Lower leg skin (tissue), 4 donors: ENCODE measurements at places on chromosomes 7 and 10.

- no peak for DNase-seq
Observed at GRCh38 chr7:97009753-97010732, 4.7 kb downstream of the DLX6 start.

- DNase-seq = peak; percentile 27
Observed at GRCh38 chr7:94509264-94509886, at the start of gene CASD1. Gene CASD1 (plus strand): TSS chr7:94509809. CDS start chr7:94510085, 276 bp downstream.

DNA sequence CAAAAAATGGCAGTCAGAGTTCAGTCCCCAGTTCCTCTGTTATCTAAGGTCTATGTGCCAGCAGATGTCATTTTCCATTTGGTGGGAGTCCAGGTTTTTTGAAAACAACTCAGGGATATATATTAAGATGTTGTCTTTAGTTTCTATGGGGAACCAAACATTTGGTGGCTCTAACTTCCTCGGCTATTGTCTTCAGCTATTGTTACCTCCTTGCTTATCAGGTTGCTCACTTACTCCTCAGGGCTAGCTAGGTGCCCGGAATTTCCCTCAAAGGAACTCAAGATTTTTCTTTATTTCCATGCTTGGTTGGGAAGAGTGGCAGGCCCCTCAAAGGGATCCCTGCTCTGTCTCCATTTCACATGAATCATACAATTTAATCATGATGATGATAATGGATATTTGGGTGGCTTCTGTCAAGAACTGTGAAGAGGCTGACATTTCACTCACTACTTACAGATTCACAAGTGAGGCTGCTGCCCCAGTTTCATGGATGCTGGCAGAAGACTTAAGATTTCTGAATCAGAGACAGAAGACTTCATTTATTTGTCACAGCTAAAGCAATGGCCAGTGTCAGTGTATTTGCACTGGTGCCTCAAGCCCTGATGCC is 182.8 kb downstream of the PKD1L1 start:
- DNase-seq = no peak

DNA sequence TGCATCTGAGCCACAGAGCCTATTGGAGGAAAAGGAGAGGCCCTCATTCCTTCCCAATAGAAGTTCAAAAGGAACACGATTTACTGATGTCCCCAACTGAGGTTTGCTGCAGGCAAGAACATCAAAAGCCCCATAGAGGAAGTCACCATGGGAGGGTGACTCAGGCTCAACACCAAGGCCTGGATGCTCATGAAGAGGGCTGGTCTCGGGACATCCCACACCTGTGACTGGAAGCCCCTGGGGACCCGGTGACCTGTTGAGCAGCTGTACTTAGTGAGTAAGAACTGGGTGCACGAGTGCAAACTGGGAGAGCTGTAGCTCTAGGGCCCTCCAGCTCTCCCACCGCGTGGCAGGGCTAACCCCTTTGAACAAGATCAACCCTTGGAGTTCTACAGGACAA is 38.0 kb downstream of the CYTH3 start:
- DNase-seq = no peak

DNA sequence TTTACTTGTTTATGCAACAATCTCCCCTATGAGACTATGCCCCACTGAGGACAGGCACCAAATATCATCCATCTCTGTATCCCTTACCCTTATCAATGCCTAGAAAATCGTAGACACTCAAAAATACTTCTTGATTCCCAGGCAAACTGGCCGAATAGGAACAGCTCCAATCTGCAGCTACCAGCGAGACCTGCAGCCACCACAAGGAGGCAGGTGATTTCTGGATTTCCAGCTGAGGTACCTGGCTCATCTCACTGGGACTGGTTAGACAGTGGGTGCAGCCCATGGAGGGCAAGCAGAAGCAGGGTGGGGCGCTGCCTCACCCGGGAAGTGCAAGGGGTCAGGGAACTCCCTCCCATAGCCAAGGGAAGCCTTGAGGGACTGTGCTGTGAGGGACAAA is 10.8 kb upstream of the PPP1R3C start:
- DNase-seq = no peak

DNA sequence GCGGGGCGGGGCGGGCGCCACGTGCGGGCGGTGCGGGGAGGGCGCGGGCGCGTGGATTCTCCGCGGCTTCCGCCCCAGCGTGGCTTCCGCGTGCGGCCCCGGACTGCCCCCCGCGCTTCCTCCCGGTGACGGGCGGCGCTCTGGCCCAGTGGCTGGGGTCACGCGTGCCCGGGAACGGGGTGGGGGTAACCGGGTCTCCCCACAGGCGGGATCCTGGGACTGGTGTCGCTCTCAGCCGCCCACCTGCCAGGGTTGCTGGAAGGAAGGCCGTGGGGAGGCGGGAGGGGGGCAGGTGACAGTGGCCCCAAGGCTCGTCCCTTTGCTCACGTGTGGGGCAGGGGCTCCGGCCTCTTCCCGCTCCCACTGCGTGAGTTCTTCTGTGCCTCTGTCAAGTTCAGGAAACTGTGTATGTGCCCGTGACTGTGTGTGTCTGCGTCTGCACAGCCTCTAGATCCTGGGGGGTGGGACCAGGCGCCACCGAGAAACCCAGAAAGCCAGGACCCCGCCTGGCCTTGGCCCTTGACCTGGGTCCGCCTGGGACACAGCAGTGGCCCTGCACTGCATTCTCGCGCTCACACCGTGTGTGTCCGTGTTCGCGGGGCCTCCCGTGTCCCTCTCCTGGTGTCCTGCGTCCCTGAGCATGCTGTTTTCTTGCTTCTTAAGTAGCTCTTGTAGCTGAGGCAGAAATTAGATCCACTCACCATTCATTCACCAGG is 919 bp downstream of the MAFK start:
- peak; percentile 90 for DNase-seq

GRCh38 chr7:31982962-31983361 is 87.2 kb downstream of the PDE1C start:
- no peak for DNase-seq
